ENCODE measurements at places on chromosomes 1 and 21.

- no peak for ATAC-seq
These were observed 1.8 kb upstream of the ELAPOR1 start for GRCh38 chr1:109112056-109112651.

DNA sequence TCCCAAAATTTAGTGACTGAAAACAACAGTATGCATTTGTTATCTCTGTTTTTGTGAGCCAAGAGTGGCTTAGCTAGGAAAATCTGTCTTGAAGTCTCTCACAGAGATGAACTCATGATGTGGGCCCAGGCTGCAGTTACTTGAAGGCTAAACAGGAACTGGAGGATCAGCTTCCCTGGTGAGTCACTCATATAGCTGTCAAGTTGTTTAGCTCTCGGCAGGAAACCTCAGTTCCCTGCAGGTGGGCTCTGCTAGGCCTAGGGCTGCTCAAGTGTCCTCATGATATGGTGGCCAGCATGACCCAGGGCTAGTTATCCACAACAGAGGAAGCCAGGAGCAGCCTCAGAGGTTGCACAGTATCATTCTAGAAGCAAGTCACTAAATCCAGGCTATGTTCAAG lies 30.2 kb upstream of the DDX59 start:
- ATAC-seq = no peak

GRCh38 chr1:198024782-198025181 lies 107.6 kb downstream of the LHX9 start:
- no peak for ATAC-seq

DNA sequence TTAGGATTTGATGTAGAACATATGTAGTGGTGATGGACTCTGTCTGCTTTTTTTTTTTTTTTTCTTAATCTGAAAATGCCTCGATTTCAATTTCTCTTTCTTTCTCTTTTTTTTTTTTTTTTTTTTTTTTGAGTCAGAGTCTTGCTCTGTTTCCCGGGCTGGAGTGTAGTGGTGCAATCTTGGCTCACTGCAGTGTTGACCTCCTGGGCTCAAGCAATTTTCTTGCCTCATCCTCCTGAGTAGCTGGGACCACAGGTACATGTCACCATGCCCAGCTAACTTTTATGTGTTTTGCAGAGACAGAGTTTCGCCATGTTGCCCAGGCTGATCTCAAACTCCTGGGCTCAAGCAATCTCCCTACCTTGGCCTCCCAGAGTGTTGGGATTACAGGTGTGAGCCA lies 17.4 kb downstream of the MAST2 start:
- ATAC-seq = no peak

- ATAC-seq = no peak
These were observed 87.9 kb downstream of the VAV3 start for GRCh38 chr1:107877092-107877491.

- ATAC-seq = no peak
These were observed 326.4 kb downstream of the TGFB2 start for GRCh38 chr1:218671573-218671972.

DNA sequence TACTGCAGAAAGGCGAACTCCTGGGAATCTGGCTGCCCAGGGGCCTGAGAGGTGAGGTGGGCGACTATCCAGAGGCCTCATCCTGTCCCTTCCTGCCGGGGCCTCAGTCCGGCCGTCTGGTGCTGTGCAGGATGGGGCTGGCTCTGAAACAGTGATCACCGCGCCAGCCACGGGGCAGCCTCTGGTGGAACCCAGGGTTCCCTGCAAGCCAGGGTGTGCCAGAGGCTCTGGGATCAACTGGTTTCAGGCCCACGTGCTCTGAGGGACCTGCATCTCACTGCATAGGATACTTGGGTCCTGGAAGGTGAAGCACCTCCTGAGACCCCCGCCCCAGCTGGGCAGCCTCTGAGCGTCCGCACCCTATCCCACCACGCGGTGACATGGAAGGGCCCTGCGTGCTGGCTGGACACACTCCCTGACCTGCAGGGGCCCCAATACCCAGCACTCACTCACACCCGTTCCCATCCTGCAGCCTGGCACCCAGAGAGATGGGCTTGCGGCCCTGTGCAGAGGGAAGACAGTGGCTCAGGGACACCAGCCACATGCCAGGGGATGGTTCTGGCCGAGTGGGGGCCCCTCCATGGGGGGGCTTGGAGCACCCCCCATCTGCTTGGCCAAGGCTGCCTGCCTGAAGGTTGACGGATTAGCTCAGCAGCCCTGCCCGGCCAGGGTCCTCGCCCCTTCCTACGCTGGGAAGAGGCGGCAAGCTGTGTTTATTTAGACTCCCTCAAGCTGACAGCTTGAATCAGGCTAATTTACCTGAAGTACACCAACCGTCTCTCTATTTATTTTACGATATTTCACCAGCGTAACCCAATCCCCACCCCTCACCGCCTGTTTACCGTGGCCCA lies 64.3 kb upstream of the TTC34 start:
- no peak for ATAC-seq

DNA sequence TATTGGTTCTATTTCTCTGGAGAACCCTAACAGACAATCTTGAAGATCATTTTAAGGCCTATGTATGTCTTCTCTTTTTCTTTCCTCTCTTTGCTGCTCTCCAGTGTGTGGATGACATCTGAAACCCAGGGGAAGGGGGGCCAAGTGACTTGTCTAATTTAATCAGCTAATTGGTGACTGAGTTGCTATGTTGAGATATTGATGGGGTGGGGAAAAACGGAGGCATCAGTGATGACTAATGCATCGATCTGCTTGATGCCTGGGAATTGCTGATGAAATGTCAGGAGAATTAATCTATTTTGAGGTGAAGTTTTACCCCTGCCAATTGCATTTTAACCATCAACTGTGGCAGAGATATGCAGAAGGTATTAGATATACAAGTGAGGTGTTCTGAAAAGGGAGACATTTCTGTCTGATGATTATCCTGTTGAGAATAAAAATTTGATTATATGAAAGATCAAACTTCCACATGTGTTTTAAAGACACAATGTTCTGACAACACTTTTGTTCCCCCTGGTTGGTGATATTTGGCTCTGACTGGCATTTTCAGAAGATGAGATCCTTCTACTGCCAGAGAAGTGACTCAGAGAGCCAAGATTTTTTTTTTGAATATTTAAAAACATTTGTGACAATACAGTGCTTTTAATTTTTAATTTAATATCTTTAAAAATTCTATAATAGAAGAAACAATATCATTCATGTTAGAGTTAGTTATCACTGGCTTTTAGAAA lies 18.7 kb upstream of the PTGFR start:
- ATAC-seq = no peak

DNA sequence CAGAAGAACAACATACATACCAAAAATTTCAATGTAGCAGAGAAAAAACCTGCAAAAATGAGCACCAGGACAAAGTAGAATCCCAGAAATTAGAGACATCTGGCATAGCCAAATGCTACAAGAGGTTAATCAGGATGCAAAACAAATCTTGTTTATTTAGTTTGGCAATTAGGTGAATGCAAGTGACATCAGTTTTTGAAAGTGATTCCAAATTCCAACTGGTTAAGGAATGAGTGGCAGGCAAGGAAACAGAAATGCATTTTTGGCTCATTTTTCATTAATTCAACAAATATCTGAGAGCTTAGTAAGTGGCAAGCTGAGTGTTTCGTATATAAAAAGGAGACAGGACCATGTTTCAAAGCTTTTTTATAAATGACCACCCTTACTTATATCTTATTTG lies 21.3 kb downstream of the SCAF4 start:
- no peak for ATAC-seq

DNA sequence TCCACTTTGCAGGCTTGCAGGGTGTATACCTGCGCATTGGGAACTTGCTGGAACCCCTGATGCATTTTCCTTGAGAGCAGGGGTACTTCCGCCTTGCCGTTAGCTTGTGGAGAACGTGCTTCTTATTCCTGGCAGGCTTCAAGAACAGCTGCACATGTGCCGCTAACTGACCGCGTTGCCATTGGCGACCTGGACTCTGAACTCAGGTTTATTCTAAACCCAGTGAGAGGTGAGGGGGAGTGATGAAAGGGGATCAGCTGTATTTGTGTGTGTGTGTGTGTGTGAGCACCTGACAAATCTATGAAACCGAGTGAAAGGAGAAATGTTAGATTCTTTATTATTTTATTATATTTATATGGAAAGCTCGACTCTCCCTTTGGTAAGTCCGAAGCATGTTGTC lies 128.6 kb downstream of the HUNK start:
- no peak for ATAC-seq

DNA sequence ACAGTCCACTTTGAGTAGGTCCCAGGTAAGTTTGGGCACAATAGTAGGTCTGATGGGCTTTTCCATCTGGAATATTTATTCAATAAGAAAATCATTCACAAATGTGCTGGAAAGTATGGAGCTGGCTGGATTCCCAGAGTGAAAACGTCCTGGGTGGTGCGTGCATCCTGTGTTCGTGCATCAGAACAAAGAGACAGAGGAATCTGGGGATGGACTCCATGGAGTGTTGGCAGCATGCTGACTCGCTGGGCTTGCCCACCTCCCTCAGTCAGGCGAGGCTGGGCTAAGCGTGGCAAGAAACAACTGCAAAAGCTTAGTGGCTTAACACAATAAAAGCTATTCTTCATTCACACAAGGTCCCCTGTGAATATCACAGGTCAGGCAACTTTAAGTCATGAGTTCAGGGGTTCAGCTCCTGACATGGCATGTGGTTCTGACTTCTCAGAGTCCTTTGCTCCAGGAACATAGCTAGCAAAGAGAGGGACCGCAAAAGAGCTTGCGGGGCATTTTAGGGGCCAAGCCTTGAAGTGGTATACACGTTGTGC lies 151.6 kb upstream of the ZNF644 start:
- ATAC-seq = no peak

DNA sequence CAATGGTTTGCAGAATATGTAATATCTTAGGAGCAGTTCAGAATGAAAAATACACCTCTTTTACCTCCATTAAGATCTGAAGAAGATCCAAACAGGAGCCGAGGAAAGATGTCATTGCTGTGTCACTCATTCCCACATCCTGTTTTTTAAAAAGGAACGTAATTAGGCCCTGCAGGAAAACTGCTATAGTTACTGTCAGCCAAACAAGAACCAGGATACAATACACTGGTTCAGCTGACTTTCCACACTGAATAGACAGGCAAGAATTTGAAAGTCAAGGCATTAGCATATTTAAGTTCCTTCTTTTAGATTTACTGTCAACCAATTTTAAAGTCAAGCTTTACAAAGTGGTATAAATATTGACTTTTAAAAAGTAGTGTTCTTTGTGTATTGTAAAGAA lies 63.8 kb downstream of the IARS2 start:
- no peak for ATAC-seq

DNA sequence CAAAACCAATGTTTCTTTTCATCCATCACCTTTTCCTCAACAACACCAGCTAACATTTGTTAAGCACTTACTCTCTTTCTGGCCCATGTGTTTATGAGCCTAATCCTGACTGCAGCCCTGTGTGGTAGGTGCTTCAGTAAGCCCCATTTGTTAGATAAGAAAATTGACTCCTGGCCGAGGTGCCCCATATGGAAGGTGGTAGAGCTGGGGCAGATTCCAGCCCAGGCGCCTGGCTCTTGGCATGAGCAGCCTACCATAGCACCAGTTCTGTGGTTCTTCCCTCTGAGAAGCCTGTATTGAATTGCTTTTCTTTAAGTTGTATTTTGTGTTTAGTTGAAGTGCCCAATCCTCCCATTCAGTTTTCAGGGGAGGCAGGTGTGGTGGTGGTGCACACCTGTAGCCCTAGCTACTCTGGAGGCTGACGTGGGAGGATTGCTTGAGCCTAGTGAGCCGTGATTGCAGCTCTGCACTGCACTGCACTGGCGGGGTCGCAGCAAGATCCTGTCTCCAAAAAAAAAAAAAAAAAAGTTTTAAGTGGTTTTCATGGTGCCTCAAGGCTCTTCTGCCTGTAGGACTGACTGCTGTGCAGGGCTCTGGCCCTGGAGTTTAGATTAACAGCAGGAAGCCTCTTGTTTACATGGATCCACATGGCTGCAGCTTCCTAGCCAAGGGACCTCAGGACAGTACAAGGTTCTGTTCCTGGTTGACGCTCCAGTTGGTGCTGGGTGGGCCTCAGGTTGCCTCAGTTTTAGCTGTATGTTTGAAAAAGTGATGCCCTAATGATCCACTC lies 125.9 kb downstream of the MRPS6 start:
- ATAC-seq = peak; percentile 4

- no peak for ATAC-seq
These were observed 801 bp upstream of the ANXA9 start for GRCh38 chr1:150981177-150981804.

DNA sequence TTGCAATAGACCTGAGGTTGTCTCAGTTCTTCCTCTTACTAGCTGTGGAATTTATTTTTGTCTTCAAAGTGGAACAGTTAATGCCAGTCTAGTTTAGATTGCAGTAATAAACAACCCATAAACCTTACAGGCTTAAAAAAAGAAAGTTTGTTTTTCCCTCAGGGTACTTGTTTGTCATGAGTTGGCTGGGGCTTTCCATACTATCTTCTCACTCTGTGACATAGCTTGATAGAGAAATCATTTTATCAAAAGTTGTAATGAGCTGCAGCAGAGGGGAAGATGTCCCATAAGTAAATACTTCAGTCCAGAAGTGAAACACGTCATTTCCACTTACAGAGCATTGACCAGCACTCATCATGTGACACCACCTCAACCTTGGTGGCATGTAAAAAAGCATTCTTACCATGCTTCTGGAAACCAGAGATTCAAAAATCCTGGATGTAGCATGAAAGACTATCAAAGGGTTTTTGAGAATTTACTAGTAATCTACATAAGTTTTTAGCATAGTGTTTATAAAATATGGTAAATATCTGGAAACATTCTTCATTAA lies 62.8 kb upstream of the COL11A1 start:
- no peak for ATAC-seq

DNA sequence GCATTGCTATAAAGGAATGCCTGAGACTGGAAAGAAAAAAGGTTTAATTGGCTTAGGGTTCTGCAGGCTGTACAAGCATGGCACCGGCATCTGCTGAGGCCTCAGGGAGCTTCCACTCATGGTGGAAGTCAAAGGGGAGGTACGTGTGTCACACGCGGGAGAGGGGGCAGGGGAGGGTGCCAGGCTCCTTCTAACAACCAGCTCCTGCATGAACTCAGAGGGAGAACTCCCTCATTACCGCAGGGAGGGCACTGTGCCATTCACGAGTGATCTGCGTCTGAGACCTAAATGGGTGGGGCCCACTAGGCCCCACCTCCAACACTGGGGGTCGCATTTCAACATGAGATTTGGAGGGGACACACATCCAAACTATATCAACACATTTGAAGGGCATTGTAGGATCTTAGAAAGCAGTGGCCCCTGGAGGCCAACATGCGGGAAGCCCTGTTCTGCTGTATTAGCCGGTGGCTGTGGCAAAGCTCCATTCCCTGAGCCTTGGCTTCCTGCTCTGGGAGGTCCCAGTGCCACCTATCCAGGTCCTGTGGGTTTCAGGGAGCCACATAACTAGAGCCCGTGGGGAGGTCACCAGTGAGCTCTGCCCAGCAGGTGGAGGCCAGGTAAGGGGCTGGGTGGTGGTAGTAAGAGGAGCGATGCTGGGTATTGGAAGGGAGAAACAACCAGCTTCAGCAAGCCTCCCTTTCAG lies 10.0 kb downstream of the WNT3A start:
- ATAC-seq = no peak

DNA sequence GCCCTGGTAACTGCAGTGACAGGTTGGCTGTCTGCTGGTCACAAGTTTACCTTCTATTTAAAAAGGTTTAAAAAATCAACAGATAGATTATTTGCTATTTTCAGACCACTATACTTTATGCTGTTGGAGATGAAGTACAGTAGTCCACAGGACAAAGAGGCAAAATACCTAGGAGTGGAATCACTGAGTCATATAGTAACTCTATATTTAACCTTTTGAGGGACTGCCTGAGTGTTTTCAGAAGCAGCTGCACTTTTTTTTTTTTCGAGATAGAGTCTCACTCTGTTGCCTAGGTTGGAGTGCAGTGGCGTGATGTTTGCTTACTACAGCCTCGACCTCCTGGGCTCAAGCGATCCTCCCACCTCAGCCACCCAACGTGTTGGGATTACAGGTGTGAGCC lies 11.7 kb downstream of the CNIH4 start:
- ATAC-seq = peak; percentile 85
